Hematopoietic multipotent progenitor cell treated with erythropoietin and hydrocortisone succinate and interleukin-3 and kit ligand, for 17 days (in vitro differentiated cells): ENCODE measurements at places on chromosomes 16 and 17.

- no peak for DNase-seq
These were observed 24.7 kb downstream of the ZFP90 start for GRCh38 chr16:68563631-68564381.

- DNase-seq = no peak
These were observed 121.3 kb upstream of the GSE1 start for GRCh38 chr16:85491798-85492294.

DNA sequence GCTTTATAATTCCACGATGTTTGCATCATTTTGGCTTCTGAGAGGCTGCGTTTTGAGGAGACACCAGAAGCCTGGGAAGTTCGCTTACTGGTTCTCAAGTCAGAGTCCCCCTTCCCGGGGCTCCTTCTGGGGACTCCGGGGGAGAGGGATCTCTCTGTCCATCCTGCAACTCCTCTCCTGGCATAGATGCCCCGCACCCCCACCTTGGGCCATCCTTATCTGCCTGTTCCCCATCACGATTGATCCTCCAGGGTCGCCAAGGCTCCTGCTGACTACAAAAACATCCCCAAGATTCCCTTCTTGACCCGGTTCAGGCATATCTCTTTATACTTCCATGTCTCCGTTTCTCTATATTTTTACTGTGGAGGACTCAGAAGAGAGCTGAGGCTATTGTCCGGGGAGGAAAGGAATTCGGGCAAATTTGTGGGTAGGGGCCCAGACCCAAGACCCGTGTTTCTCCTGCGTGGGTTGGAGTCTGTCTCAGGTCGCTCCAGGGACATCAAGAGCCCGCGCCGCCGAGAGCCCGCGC, 18.4 kb upstream of the HOXB13 start:
- DNase-seq = no peak

DNA sequence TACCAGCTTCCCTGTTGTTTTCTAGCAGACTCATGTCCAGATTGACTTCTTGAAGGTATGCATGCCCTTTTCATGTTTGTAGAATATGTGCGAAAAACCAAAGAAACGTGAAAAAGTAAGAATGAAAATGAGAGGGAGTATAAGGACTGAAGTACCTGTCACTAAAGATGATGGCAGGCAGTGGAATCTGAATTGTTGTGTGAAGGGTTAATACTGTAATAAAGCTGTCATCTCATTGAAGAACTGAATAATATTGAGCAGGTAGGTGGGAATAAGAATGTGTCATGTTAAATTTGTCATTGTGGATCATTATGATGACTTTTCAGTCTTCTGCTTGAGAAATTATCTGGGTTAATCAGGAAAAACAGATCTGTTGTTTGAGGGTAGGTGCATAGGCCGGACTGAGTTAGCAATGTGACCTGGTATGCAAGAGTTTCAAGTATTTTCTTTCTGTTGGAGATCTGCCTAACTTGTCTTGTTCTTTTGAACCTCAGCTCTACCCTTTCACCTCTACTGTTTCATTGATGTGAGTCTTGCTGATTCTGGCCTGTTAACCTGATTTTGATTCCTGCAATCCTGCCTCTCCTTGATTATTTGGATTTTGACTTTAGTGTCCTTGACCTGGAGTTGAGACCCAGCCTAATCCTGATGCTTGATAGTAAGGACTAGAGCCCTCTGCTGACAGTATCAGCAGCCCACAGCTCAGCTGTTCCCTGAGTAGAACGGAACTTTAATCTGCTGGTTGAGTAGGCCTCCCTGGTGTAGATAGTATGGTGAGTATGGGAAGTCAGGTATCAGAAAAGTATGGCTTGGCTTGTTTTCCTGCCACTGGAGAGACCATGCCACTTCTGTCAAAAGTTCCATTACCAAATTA, 64.6 kb downstream of the MAP2K4 start:
- no peak for DNase-seq

DNA sequence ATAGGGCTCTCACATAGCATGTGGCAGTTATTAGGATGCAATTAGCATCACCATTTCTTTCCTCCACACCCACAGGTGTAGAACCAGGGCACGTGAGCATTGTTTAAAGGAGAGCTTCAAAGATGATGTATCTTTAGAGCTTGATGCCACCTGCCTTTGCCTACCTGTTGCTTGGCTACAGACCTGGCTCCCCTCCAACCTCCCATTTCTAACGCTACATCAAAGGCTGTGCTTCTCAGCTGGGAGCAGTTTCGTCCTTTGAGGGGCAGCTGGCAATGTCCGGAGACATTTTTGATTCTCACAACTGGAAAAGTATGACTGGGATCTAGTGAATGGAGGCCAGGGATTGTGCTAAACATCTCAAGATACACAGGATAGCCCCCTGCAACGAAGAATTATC, 78.5 kb upstream of the CLEC3A start:
- DNase-seq = no peak

DNA sequence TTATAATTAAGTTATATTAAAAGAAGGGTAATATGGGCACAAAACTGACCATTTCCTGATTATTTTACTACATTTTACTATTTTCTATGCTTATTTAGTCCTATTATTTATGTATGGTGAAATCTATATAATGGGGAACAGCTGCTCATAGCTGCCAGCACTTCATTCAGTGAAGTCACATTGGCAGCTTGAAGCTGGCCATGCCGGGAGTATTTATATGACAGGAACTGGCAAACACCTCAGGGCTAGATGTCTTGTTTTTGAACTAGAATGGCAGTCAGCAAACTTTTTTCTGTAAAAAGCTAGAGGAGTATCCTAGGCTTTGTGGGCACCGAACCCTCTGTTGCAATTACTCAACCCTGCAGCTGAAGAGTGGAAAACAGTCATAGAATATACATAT, 104.1 kb downstream of the CDH13 start:
- no peak for DNase-seq

DNA sequence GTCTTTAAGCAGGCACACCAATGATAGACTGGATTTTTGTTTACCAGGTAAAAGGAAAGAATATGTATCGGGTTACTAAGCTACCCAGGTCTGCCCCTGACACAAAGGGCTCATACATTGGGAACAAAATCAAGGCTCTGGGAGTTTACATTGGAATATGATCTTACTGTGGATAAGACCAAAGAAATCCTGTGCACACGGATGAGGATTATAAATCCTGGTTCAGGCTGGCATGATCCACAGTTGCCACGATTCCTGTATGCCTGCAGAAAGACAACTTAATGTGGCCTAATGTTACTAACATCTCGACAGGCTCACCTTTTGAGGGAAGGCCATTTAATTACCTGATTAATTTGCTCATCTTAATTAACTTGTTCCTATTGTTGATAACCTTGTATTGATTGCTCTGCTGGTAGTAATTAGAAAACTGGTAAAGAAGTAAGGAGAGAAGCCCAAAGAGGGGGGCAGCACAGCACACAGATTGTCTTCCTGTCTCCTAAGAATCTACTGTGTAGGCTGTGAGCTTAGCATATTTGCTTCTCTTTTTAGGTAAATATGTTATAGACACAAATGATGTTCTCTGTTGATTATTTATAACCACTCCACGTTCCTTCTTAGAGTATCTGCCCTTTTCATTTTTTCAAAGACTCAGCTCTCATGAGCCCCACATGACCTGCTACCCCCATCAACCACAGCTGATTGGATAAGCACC, 51.0 kb upstream of the TOX3 start:
- DNase-seq = no peak

- DNase-seq = no peak
These were observed at the start of gene CRAMP1 for GRCh38 chr16:1612320-1613111. TSS of gene CRAMP1 (plus strand) at chr16:1612360. CDS start at chr16:1614640, 2,280 bp downstream.

DNA sequence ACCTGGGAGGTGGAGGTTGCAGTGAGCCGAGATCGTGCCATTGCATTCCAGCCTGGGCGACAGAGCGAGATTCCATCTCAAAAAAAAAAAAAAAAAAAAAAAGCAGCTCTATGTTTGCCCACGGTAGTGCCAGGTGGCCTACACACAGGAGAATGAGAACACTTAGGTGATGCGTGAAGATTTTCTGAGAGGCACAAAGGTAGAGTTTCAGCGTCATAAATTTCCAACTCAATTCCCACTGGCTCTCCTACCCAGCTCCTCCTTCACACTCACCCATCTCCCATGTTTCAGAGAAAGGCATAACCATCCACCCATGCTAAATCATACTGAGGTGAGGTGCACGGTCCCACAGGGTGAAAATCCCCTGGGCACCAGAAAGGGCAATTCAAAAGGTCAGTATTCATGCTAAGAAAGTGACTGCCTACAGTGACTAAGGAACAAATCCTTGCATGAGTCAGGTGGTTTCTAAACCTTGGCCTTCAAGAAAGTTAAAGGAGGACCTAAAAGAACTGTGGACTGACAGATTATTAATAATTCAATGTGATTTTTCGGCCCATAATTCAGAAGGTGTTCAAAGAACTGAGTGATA, 4.8 kb downstream of the DCAKD start:
- no peak for DNase-seq

DNA sequence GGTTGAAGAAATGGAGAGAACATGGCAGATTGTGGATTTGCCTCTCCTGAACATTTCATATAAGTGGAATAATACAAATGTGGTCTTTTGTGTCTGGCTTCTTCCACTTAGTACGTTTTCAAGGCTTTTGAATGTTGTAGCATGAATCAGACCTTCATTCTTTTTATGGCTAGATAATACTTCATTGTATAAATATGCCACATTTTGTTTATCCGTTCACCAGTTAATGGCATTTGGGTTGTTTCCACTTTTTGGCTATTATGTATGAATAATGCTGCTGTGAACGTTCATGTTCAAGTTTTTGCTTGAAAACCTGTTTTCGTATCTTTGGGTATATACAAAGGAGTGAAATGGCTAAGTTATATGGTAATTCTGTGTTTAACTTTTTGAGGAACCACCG, 130.4 kb downstream of the TANC2 start:
- DNase-seq = no peak

DNA sequence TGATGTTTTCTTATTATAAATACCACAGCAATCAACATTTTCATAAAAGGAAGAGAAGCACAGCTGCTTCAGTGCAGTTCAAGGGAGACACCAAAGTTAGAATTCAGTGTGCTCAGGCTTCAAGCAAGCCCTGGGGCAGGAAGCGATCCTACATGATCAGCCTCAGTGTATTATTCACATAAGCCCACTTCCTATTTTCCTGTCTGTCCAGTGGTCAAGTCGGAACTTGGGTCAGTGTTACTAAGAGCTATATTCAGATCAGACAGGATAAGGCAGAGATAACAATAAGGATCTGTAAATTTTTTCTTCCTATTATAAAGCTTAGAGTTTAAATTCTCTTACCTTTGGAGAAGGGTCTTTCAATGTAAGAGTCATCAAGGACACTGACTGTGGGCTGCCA, 12.9 kb downstream of the HEATR6 start:
- no peak for DNase-seq

DNA sequence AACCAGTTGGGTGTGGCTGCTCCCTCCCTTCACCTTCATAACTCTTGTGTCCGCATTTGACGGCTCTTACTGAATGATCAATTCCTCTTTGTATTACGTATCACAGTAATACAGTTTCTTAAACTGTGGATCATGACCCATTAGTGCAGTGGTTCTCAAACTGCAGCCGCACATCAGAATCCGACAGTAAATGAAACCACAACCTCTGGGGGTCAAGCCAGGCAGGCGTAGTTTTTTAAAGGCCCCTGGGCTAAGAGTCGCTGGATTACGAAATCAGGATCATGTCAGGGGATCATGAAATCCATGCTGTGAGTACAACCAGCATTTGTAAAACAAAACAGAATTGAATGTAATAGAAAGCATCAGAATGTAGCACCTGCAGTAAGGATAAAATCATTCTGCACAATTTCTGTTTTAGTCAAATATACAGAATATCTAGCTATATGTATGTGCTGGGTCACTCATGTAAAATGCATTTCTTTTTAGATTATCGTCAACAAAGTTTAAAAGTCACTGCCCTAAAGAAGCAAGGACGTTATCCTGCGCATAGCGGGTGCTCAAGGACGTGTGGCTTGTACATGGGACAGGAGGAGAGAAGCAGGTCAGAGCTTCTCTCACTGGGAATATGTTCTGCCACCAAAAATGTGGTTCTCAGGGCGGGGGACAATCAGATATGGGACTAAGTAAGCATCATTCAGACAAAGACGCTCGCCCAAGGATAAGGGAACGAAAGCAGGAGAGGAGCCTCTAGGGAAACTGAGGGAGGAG, 113.1 kb downstream of the ZFHX3 start:
- DNase-seq = no peak

DNA sequence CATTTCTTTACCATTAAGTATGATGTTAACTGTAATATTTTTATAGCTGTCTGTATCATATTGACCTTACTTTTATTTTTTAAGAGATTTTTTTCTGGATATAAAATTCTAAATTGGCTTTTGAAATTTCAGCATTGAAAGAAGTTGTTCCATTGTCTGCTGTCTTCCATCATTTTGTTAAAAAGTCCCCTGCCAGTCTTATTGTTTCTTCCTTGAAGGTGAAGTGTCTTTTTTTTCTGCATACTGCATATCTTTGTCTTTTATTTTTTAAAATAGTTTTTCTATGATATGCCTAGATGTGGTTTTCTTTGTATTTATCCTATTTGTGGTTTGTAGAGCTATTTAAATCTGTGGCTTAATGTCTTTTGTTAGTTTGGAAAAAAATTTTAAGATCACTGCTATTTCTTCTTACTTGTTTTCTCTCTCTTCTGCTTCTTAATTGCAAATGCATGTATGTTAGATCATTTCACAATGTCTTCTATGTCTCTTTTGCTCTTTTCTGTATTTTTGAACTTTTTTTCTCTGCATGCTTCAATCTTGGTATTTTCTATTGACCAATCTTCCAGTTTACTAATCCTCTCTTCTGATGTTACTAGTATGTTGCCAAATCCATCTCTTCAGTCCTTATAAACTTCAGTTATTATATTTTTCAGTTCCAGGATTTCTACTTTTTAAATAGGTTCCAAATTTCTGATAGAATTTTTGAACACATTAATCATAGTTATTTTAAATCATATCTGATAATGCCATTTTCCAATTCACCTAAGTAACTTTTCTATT, 20.2 kb downstream of the IL21R start:
- no peak for DNase-seq

- DNase-seq = no peak
These were observed 9.8 kb downstream of the EIF4A3 start for GRCh38 chr17:80137131-80137530.

- DNase-seq = peak; percentile 9
These were observed 4.6 kb downstream of the RPUSD1 start for GRCh38 chr16:783404-784161.

DNA sequence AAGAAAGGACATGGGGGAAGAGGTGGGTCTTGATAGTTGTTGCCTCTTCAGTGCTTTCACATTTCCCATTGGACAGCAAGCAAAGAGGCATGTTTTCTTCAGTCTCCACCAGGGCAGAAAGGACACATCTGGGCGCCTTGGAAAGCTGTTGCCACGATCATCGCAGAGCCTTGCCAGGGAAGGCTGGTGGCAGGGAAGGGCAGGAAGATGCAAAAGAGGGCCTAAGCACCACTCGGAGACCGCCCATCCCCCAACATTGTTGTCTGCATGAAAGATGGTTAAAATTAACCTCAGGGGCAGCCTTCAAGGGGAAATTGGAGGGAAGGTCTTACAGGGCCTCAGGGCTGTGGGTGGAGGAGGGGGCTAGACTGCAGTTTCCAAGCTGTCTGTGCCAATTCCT, 114.2 kb downstream of the SOX9 start:
- no peak for DNase-seq
